PC-9 (cell line): ENCODE measurements at places on chromosomes 5 and 9. TPM values are rescaled to one million over a fixed set of nuclear protein-coding genes. Genes with fewer than 3 reads are reported as not detected.

The CENPK gene
- total RNA-seq: 34.6 and 45.6 TPM in 2 replicates

The OR2V2 gene
- total RNA-seq: not detected in 2 replicates

The TICAM2 gene
- 1.8 and 2.1 TPM in 2 replicates for total RNA-seq

GRCh38 chr9:124269556-124269955 is 11.8 kb downstream of the NEK6 start:
- no peak for DNase-seq

GRCh38 chr5:121550989-121551388 is 300.7 kb upstream of the FTMT start:
- no peak for DNase-seq

DNA sequence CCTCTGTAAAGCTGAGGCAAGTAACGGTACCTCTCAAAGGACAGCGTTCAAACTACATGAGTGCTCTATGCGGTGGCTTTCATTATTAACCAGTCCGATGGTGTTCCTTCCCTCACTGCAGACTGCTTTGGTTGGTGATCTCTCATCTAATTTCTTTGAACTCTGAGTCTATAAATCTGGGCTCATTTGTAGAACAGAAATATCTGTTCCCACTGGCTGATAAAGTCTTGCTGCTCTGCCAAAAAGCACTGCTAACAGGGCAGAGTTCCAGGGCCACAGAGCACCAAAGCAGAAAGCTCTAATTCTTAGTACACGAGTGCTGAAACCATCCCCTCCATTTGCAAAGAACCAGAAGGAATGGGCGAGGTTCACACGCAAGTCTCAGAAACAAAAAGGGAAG is 81.9 kb downstream of the MED27 start:
- no peak for DNase-seq

DNA sequence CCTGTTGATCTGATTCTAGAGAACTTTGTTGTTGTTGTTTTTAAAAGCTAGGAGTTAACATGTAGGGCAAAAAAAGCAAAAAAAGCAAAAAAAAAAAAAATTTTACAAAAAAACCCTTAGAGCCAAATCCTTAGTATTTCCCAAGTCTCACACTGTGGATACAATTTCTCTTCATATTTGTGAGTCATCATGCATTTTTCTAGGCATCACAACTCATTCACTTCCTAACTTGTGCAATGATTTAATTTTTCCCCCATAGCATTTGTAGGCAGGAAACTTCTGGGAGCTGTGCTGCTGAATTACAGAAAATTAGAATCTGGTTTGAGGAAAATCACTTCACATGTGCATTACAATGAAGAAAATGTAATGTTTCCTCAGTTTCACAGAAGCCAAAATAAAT is 91.9 kb downstream of the MARCHF3 start:
- DNase-seq: peak; percentile 58

DNA sequence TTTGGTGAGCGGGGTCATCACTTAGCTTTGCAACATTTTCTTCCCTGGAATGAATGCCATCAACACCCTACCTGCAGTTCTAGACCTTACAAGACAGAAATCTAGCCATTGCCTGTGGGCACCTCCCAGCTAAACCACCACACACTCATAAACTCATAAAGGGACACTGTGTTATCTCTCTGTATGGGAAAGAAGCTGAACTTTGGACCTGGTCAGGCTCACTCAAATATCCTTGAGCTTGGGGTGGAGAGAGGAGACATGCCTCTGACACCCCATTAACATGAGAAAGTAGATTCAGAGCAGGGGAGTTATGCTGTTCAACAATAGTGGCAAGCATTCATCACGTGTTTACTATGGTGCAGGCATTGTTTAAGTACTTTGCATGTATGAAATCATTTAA is 205.6 kb downstream of the ZNF462 start:
- no peak for DNase-seq

DNA sequence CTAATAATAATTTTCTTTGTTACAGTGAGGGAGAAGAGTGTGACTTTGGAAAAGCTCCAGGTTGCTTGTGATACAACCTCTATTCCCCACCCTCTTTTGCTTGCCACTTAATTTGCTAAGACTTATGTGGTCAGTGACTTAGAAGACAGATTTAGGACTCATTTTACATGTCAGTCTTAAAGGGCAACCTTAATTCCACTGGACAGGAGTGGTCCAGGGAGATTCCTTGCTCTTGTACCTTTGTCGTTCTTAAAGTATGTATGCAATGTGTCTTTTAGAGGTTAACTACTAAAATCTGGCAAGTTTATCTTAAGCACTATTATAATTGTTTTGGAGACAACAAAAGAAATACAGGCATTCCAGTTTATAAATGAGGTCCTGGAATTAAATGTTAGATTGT is 20.0 kb downstream of the SLC30A5 start:
- no peak for DNase-seq

- DNase-seq: no peak
Measured at GRCh38 chr5:96279801-96280542, 153.1 kb downstream of the PCSK1 start.

- DNase-seq: no peak
Measured at GRCh38 chr9:81146684-81147337, 542.5 kb downstream of the TLE1 start.

- no peak for DNase-seq
Measured at GRCh38 chr5:10331341-10331796, 22.1 kb upstream of the MARCHF6 start.

DNA sequence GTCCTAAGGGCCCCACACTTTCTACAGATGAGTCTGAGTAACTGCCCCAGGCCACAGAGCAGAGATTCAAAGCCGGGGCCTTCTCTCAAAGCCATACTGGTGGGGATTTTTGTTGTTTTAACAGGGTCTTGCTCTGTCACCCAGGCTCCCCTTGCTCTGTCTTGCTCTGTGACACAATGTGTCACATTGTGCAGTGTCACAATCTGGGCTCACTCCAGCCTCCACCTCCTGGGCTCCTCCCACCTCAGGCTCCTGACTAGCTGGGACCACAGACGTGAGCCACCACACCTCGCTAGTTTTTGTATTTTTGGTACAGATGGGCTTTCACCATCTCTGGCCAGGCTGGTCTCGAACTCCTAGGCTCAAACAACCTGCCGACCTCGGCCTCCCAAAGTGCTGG is 8.6 kb downstream of the AGPAT2 start:
- no peak for DNase-seq

DNA sequence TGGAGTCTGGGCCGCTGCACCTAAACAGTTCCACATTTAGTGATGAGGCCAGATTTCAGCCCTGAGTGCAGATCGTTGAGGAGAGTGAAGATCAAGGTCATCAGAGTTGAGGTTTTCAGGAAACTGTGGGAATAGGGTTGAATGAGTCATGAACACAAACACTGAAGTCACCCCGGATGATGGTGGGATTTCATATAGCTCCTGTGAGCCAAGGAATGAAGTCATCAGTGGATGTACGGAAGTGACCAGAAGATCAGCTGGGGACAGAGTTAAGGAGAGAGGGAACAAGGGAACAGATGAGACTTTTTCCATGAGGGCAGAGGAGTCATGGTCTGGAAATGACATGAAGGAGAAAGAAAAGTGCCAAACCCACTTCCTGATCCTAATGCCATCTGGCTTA is 36.5 kb downstream of the PALM2AKAP2 start:
- peak; percentile 39 for DNase-seq

DNA sequence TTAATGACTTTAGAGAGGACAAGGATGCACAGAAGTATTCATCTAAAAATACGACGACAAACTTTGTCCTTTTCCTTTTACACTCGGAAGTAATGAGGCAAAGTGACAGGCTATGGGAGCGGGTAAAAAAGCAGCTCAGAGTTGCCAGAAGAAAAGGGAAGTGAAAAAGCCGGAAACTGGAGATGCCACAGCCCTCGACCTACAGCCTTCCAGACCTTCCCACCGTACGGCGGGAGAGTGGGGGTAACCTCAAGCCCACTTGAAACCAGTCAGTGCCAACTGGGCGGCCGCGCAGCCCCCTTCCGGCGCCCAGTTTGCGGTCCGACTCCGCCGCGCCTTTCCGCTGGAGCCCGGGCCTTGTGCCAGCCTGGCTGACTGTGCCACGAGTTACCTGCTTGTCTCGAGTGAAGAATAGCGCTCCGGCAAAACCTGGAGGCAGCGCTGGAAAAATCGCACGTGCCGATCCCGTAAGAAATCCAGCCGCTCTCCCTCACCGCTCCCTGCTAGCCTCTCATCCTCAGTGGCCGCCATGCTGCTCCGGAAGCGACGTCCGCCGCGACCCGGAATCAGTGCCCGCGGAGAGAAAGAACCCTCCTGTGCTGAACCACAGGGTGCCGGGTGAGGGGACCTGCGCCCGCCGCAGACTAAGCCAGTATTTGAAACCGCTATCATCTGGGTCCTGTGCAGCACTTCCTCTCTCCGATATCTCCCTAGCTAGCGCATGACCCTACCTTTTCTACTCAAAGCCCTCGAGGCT is at the start of gene PGGT1B:
TSS of gene PGGT1B (minus strand) at position 557 of the 757 bp plus-strand sequence. CDS start at position 531, 26 bp downstream.
- peak; percentile 61 for DNase-seq

DNA sequence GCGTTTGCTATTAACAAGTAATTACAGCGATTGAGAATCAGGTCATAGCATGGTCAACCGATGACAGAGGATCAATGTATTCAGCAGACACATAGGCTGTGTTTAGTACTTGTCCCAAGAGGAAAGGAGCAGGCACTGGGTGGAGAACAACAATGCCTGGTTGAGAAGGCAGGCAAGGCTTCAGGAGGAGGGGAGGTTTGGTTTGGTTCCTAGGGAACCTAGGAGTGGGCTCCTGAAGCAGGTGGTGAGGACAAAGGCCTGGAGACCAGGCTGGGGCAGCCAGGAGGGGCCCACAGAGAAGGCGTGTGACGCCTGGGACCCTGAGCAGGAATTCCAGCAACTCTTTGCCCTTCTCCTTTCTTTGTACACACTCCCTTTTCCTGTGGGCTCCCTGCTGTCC is 195.6 kb downstream of the SPOCK1 start:
- no peak for DNase-seq

DNA sequence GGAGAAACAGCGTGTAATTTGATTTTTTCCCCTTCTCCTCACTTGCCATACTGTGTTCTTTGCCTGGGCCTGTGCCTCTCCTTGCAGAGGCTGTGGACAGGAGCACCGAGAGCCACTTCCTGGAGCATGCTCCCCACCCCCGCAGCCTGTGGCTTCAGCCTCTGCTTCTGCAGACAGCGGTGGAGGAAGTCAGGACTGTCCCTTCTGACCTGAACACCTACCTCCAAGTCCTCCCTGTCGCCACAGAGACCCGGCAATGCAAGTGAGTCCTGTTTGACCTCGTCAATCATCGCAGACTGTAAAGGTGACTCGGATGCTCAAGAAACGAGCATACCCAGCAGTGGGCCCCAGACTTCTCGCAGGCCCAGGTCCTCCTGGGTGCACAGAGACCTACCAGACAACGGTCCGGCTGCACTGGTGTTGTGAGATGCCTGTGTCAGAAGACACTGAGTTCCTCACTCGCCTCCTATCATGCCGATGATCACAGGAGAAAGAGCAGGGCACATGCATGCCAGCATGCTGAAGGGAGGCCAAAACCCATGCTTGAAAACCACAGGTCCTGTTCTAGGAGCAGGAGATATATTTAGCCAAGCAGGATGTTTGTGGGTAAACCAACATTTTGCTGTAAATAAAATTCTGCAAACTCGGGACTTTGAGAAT is 198.8 kb downstream of the AUH start:
- no peak for DNase-seq

GRCh38 chr9:113973226-113973625 is 97.1 kb downstream of the ZNF618 start:
- DNase-seq: no peak

DNA sequence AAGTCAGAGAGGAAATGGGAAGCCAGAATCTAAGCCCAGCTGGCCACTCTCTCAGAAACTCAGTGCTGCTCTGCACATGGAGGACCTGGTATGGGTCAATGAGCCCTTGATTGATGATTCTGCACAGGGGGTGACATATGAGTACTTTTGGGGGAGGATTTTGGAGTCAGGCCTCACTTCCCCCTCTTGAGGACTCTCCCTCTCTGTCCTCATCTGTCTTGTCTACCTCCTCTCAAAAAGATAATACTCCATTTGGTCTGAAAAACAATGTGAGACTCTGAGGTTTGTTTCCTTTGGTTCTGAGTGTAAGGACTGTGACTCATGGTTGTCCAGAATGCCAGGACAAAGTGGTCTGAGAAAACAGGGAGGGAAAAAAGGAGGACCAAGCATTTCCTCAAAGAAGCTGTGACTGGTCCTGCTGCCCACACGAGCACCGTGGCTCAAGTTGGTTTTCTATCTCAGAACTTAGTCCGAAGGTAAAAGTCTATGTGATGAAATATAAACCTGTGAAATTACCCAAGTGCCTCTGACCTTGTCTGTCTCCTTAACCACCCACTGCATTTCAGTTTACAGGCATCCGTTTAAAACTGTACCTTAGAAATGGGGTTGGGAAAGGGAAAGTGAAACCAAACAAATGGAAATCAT is 11.1 kb downstream of the TTC39B start:
- no peak for DNase-seq

DNA sequence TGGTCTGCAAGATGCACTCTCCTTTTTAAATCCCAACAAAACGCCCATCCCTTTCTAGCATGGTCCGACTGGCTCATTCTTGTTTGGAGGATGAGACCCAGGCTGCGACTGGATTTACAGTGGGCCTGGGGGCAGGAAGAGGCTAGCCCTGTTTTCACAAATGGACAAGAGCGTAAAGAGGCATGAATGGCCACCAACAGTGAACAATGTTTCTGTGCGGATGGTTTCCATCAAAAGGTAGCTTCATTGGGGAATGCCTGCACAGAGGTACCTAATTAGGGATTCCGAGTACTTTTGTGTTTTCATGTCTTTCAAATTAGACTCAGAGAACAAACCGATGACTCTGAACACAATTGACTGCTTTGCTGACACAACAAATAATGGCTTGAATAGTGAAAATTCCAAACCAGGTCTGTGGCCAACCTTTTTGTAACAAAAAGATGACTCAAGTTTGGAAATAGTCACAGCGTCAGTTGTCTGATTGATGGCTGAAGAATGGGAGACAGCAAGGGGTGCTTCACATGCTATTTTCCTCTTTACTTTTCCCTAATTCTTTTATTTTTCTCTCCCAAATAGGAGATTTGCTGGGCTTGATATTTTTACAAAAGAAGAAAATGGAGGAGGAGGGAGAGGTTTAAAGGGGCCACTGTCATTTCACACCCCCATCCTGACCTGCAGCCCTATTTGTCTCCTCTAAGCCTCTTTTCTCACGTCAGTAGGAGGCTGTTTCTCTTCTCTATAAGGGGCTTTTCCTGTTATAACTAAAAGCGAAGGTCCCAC is 208.1 kb upstream of the S1PR3 start:
- DNase-seq: no peak

DNA sequence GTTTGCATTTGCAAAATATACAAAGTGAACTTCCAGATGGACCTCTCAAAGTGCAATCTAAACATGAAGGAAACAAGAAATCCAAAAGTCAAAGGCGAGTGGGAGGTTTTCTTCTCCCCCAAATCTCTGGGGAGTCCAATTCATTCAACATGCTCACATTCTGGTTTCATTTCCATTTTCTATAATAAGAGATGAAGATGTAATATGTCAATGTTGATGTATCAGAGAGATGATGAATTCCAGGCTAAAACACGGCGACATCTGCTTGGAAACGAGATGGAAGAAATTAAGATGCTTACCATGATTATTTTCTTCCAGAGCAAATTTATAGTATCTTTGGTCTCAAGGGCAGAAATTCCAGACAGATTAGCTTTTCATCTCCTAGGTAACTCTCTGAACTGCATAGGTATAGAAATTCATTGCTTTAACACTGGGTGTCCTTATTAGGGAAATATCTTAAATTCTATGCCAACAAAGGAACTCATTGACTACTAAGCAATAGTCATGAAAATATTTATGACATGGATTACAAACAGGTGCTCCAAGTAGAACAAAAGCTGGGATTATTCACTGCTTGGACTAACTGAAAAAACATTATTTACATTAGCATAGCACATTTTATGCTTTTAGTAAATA is 287.9 kb downstream of the SEC61B start:
- DNase-seq: no peak
